ENCODE measurements at places on chromosomes 11 and 22. TPM values are rescaled to one million over a fixed set of nuclear protein-coding genes. Genes with fewer than 3 reads are reported as not detected.
A peak's percentile ranks its signal among the peaks of the same experiment; 100 is the strongest.

- no peaks in the 10 kb centered on the region for H3K36me3 ChIP-seq
- no peaks in the 10 kb centered on the region for H3K4me1 ChIP-seq
- H3K4me3 ChIP-seq: no peak overlapping the region
- no peak for DNase-seq
Observed at GRCh38 chr11:27656806-27657483, 43.3 kb downstream of the BDNF start.

DNA sequence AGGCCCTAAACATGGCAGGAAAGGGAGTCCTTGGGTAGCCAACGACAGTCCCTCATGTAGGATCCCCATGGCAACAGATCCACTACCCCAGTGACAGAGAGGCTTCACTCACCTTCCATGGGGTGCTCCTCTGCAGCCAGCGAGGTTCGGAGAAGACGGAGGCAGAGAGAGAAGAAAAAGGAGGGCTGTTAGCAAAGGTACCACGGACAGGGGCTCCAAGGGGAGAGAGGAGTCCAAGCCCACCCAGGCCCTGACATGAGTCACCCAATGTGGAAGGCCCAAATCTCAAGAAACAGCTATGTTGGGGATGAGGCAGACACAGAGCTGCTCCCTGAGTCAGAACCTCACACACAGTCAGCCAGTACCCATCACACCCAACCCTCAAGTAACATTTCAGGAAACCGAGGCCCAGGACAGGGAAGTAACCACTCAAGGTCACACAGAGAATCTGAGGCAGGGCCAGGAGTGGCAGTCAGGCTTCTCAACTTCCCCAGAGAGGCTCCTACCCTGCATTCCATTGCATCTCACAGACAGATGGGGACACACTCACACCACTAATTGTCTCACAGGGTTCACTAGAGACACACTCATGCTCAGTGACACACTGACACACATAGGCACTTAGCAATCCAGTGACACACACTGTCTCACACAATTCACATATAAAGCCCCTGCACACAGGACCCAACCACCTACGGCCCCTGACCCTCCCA lies 25.2 kb downstream of the NRXN2 start:
- DNase-seq: no peak
- no peaks in the 10 kb centered on the region for H3K4me1 ChIP-seq

Gene RHOD
- 9.6 TPM for total RNA-seq

Gene GAL
- total RNA-seq: not detected

GRCh38 chr11:12111549-12112520 lies 1.4 kb downstream of the MICAL2 start:
- no peaks in the 10 kb centered on the region for H3K36me3 ChIP-seq
- peak overlapping the region; percentile 72 for H3K4me3 ChIP-seq
- peak overlapping the region; percentile 66 for H3K27ac ChIP-seq

Gene C11orf86
- total RNA-seq: not detected

All from ovary (tissue), 10 donors.